Esophagus muscularis mucosa (tissue), 4 donors: ENCODE measurements at places on chromosomes 13 and 19.

DNA sequence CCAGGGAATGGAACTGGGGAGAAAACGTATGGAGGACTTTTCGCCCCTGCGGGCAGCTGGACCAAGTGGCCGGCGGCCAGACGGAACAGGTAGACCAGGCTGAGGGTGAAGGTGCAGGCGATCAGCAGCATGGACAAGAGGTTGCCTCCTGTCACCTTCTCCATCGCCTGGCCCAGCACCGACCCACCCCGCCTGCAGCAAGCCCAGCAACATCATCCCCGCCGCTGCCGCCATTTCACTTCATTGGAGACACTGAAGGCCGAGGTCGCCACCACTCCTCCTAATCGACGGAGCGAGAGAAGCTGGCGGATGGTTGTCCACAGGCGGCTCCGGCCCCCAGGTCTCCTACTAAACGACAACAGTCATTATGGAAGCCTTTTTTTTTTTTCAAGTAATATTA is 5.0 kb upstream of the SLC46A3 start:
- H3K27ac ChIP-seq: no peak overlapping the region
- peaks cover 8% of the 10 kb centered on the region for H3K4me1 ChIP-seq
- no peaks in the 10 kb centered on the region for H3K27me3 ChIP-seq
- no peaks in the 10 kb centered on the region for H3K36me3 ChIP-seq
- H3K4me3 ChIP-seq: no peak overlapping the region

DNA sequence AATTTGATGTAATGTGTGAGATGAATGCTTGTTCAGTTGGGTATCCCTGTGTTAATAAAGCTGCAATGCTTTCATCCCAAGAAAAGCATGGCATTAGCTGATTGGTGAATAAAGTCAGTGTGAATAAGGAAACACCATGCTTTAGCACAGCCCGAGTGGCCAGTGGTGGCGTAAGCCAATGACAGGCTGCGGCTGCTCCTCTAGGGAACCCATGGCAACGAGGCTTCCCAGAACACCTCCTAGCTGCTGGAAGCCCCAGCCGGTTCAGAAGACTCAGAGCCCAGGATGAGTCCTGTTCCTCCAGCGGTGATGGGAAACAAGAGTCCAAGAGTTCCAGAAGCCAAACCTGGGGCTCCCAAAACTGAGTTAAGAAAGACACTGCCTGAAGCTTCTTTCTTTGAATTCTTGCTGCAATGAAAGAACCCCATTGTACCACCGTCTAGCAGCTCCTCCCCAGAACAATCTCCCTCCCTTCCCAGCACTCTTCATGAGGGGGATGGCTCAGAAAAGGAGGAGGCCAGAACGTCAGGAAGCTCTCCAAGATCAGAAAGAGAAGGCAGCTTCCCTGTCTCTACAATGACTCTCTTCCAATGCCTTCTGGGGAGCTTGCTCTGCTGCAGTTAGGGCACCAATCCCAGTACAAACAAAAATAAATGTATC is 58.2 kb downstream of the TSHZ3 start:
- no peak for DNase-seq
- H3K4me1 ChIP-seq: peaks cover 16% of the 10 kb centered on the region
- H3K27ac ChIP-seq: no peak overlapping the region

- H3K4me3 ChIP-seq: peak within 1 kb of the TSS; percentile 30
- peaks cover 54% of the 10 kb centered on the region for H3K27me3 ChIP-seq
- H3K27ac ChIP-seq: no peak within 1 kb of the TSS
- H3K4me1 ChIP-seq: peaks cover 54% of the 10 kb centered on the region
- DNase-seq: no peak
These were observed at the start of gene KISS1R for GRCh38 chr19:917323-918151. Gene KISS1R, plus strand, starts transcription at chr19:917333. Its CDS starts 170 bp downstream, at chr19:917503.

DNA sequence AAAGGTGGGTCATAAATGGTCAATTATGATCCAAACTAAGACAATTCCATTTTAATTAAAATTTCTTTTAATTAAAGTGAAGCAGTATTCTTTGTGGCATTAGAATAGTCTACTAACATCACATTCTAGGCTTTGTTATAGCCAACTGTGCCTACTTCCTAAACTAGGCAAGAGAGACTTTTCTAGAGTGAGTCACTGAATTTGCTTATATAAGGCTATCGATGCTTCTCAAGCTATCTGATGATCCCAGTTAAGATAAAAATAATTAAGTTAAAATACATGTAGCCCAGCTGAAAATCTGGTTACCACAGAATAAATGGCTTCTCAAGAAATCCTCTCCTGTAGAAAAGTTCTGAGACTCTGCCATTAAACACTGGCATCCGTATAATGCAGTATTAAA is 12.5 kb downstream of the ANKRD10 start:
- H3K36me3 ChIP-seq: no peaks in the 10 kb centered on the region
- peaks cover 46% of the 10 kb centered on the region for H3K4me1 ChIP-seq
- H3K27ac ChIP-seq: peak overlapping the region; percentile 30
- H3K4me3 ChIP-seq: no peak overlapping the region
- DNase-seq: no peak

GRCh38 chr19:4503132-4503824 is 15.0 kb downstream of the PLIN4 start:
- H3K27me3 ChIP-seq: no peaks in the 10 kb centered on the region
- no peaks in the 10 kb centered on the region for H3K4me1 ChIP-seq
- no peak for DNase-seq
- no peak overlapping the region for H3K4me3 ChIP-seq
- peaks cover 98% of the 10 kb centered on the region for H3K36me3 ChIP-seq
- H3K27ac ChIP-seq: peak overlapping the region; percentile 27

DNA sequence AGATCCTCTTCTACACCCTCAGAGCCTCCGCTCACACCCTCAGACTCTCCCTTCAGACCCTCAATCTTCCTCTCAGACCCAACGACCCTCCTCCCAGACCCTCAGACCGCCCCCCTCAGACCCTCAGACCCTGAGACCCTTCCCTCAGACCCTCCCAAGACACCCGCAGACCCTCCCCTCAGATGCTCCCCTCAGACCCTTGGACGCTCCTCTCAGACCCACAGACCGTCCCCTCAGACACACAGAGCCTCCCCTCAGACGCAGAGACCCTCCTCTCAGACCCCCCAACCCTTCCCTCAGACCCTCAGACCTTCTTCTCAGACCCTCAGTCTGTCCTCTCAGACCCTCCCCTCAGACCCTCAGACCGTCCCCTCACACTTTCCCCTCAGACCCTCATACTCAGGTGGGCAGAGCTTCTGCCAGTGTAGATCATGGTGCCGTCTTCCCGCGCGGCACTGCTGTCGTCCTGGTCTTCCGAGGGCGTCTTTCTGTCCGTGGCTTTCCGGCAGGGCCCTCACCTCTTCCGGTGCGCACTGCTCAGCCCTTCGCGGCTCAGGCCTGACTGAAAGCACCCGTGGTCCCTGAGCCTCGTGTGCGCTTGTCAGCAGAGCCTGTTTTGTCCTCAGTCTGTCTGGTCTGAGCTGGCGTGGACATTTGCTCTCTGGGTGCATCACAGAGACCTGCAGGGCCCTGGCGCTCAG is 18.9 kb upstream of the TFDP1 start:
- no peaks in the 10 kb centered on the region for H3K36me3 ChIP-seq
- peaks cover 9% of the 10 kb centered on the region for H3K4me1 ChIP-seq
- no peaks in the 10 kb centered on the region for H3K27me3 ChIP-seq
- DNase-seq: peak; percentile 74
- H3K27ac ChIP-seq: no peak overlapping the region
- no peak overlapping the region for H3K4me3 ChIP-seq

DNA sequence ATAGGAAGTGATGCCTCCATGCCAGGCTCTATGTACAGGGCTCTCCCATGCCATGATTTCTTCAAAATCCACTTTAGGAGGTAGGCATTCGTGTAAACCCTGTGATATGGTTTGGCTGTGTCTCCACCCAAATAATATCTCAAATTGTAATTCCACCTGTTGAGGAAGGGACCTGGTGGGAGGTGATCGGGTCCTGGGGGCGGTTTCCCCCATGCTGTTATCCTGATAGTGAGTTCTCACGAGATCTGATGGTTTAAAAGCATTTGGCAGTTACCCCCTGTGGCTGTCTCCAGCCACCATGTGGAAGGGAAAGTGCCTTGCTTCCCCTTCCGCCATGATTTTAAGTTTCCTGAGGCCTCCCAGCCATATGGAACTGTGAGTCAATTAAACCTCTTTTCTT is 8.1 kb downstream of the SARS2 start:
- no peaks in the 10 kb centered on the region for H3K4me1 ChIP-seq
- peaks cover 55% of the 10 kb centered on the region for H3K36me3 ChIP-seq
- no peaks in the 10 kb centered on the region for H3K27me3 ChIP-seq
- H3K27ac ChIP-seq: no peak overlapping the region
- no peak for DNase-seq

GRCh38 chr19:13958043-13958442 is 5.7 kb downstream of the DCAF15 start:
- peaks cover 87% of the 10 kb centered on the region for H3K36me3 ChIP-seq
- no peak for DNase-seq
- H3K4me3 ChIP-seq: no peak overlapping the region

GRCh38 chr19:55384131-55384919 is at the start of gene TMEM238:
Gene TMEM238, minus strand, starts transcription at chr19:55384292. Its CDS starts 33 bp downstream, at chr19:55384259.
- no peak for DNase-seq
- H3K27me3 ChIP-seq: no peaks in the 10 kb centered on the region
- H3K4me1 ChIP-seq: peaks cover 48% of the 10 kb centered on the region
- peak within 1 kb of the TSS; percentile 71 for H3K4me3 ChIP-seq

DNA sequence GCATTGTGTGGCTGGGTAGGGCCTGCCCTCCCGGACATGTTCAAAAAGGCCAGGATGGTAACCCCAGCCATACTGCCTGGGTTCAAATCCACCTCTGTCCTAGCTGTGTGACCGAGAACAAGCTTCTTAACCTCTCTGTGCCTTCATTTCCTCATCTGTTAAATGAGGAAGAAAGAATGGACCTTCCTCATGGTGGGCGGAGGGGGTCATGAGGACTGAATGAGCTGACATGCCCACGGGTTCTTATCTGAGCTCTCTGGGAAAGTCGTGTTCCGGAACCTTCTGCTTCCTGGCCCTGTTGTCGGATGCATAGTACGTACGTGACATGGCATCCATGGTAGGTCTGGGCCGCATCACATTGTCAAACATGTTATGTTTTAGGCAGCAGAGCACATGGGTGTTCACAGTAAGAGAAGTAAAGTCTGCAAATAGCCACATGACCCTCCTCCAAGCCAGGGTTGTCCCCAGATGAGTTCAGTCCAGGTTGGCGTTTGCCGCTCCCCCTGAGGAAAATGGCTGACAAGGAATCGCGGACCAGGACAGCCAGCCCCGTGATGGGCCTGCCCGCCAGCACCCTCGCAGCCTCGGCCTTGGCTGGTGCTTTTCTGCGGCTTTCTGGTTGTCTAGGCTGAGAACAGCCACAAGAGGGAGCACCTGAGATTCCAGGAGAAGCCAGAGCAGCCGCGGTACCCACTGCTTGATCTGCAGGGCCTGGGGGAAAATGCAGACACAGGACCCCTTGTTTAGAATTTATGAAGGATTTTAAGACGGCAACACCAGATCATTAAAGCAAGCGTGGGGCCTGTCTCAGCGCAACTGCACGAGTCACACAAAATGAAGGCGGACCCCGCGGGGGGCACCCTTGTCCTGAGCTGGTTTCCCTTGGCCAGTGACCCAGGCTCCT is 2.4 kb upstream of the NTN5 start:
- no peaks in the 10 kb centered on the region for H3K36me3 ChIP-seq
- H3K4me1 ChIP-seq: peaks cover 10% of the 10 kb centered on the region
- no peak overlapping the region for H3K4me3 ChIP-seq
- no peak overlapping the region for H3K27ac ChIP-seq
- H3K27me3 ChIP-seq: no peaks in the 10 kb centered on the region
- DNase-seq: peak; percentile 93

DNA sequence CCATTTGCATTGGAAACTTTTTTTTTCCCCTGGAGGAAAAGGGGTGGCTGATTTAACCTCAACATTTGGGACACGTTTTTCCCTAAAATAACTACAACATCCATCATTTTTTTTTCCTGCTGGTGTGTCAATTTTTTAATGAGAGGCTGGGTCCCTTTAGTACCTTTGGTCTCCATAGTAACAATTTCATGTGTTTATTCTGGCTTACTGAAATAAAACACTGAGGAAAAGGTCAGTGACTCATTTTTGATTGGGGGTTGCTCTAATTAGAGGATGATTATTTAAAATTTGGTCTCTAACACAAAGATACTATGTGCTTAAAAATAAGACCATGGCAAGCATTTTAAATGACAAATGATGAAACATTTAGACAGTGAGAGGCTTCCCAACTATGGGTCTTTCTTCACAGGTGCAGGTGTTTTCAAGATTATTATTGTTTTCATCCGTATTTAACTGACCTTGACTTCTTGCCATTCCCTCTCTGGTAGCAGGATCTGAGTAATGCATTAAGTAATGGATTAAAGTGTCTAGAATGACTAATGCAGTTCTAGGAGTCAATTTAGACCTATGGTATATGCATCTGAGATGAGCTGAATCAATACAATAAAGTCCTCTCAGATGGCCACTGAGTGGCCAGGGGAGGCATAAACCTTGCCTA is 406.4 kb downstream of the KCNRG start:
- no peaks in the 10 kb centered on the region for H3K27me3 ChIP-seq
- peak overlapping the region; percentile 50 for H3K27ac ChIP-seq
- no peak overlapping the region for H3K4me3 ChIP-seq
- H3K36me3 ChIP-seq: no peaks in the 10 kb centered on the region
- DNase-seq: no peak
- peaks cover 47% of the 10 kb centered on the region for H3K4me1 ChIP-seq

- H3K36me3 ChIP-seq: no peaks in the 10 kb centered on the region
- no peak for DNase-seq
- H3K27me3 ChIP-seq: no peaks in the 10 kb centered on the region
- H3K4me3 ChIP-seq: no peak overlapping the region
These were observed 246.5 kb downstream of the FGF9 start for GRCh38 chr13:21917086-21918015.

GRCh38 chr13:38900188-38900587 is 90.4 kb downstream of the STOML3 start:
- peaks cover 15% of the 10 kb centered on the region for H3K4me1 ChIP-seq
- no peak for DNase-seq
- H3K27me3 ChIP-seq: no peaks in the 10 kb centered on the region
- H3K4me3 ChIP-seq: no peak overlapping the region
- no peak overlapping the region for H3K27ac ChIP-seq

GRCh38 chr13:113207460-113207859 is 1.0 kb downstream of the PCID2 start:
- H3K4me3 ChIP-seq: peak overlapping the region; percentile 88
- no peaks in the 10 kb centered on the region for H3K27me3 ChIP-seq
- peaks cover 77% of the 10 kb centered on the region for H3K4me1 ChIP-seq
- DNase-seq: no peak
- H3K36me3 ChIP-seq: no peaks in the 10 kb centered on the region
- H3K27ac ChIP-seq: peak overlapping the region; percentile 100

DNA sequence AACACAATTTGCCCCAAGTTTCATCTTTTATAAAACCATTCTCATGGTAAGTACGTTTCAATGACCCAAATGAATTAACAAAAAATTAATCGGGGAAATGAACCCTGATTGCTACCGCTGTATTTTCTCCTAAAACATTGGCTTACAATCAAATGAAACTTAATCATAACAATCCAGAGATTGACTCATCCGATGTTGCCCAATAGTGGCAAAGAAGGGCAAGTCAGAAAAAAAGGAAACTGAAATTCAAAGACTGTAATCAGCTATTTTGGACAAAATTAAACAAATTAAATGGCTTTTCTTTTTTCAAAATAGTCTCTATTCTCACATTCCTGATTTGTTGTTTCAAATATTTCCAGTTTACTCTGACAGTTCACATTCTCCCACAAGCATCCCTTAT is 3.9 kb upstream of the ACOD1 start:
- H3K4me1 ChIP-seq: no peaks in the 10 kb centered on the region
- DNase-seq: no peak
- H3K36me3 ChIP-seq: no peaks in the 10 kb centered on the region
- no peak overlapping the region for H3K4me3 ChIP-seq
